CD8-positive, alpha-beta memory T cell (primary cell): ENCODE measurements at places on chromosomes 13 and 19.
A peak's percentile ranks its signal among the peaks of the same experiment; 100 is the strongest.

DNA sequence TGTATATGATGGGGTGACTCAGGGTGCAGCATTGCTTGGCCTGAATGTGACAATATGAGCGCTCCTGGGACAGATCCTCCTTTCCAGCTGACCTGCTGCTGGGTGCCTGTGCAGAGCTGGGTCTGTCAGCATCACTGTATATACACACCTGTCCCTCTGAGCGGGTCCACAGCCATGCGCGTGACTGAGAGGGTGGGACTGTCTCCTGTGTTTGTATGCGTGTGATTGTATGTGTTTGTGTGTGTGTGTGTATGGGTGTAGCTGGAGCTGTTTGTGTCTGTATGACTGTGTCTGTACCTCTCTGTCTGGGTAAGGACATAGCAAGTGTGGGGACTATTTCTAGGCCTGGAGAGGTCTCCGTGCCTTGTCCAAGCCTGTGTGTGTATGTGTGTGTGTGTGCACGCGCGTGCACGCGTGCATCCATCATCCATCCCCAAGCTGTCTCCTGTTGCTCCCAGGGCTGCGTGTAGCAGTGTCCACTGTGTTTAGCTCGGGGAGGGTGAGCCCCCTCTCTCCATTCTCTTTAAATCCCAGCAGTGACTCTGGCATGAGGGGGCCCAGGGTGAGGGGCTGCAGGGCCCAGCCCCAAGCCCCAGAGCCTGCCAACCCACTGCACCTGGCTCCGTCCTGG lies 8.3 kb downstream of the IGLON5 start:
- H3K4me3 ChIP-seq: no peak overlapping the region
- H3K4me1 ChIP-seq: no peaks in the 10 kb centered on the region
- DNase-seq: no peak
- no peak overlapping the region for H3K27ac ChIP-seq
- no peaks in the 10 kb centered on the region for H3K36me3 ChIP-seq
- H3K27me3 ChIP-seq: no peaks in the 10 kb centered on the region

DNA sequence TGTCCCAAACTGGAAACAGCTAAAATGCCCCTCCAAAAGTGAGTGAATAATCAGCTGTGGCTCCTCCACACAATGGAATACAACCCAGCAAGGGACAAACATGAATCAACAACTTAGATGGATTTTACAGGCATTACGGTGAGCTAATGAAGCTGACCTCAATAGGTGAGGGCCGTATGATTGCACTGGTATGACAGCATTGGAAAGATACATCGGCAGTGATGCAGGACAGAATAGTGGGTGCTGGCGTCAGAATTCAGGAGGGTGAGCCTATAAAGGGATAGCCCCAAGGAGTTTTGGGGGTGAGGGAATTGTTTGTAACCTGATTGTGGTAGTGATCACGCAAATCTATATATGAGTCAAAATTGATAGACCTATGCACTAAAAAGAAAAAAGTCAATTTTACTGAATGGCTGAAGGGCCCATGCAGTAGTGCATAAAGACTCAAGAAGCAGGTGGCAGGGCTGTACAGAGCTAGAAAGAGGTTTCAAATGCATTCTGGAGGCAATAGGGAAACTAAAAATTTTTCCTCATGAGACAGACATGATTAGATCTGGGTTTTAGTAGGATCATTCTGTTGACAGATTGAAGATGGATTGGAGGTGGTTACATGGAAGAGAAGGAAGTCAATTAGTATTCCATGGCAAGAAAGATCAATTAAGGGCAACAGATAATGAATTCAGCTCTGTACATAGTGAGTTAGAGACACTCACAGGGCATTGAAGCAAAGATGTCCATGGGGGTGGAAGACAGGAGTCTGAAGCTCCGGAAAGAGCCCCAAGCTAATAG lies 90.8 kb downstream of the IRS2 start:
- no peaks in the 10 kb centered on the region for H3K36me3 ChIP-seq
- H3K27ac ChIP-seq: no peak overlapping the region

DNA sequence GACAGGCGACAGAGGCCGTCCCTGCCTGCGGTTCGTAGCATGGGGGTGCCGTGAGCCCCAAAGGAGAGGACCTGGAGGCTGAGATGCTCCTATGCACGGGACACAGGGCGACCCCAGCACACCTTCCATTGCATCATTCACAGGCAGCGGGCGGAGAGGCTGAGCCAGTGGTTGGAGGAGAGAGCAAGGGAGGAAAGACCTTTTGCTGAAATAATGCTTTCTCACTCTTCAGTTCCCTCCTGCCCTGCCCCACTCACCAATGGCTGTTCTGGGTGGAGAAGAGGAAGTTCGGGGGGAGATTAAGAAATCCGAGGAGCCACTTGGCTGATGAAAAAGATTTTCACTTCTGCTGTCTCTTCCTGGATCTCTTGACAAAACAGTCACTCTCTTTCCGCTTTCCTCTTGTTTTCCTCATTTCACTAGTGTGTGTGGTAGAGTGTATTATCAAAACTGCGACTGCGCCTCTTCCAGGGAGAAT lies at the start of gene NLRP12:
NLRP12 (minus strand) TSS at position 181 of the 478 bp plus-strand sequence; CDS start at position 41, 140 bp downstream.
- H3K36me3 ChIP-seq: no peaks in the 10 kb centered on the region
- peaks cover 3% of the 10 kb centered on the region for H3K27me3 ChIP-seq
- no peak within 1 kb of the TSS for H3K4me3 ChIP-seq
- no peak for DNase-seq

DNA sequence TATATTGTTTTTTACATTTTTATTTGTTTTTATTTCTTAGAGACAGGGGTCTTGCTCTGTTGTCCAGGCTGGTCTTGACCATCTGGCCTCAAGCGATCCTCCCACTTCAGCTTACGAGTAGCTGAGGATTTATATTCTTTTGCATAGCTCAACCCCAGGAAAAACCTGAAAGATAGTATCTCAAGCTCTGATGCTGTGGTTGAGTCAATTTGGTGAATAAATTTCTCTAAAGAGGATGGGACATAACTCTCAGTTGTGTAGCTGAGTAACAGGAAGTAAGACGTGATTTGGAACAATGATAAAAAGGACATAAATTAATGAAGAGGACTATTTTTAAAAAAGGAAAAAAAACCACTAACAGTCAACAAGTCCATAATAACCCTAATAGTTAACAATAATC lies 79.8 kb upstream of the TNFSF11 start:
- no peak overlapping the region for H3K4me3 ChIP-seq
- DNase-seq: no peak
- H3K4me1 ChIP-seq: no peaks in the 10 kb centered on the region
- H3K27ac ChIP-seq: no peak overlapping the region

DNA sequence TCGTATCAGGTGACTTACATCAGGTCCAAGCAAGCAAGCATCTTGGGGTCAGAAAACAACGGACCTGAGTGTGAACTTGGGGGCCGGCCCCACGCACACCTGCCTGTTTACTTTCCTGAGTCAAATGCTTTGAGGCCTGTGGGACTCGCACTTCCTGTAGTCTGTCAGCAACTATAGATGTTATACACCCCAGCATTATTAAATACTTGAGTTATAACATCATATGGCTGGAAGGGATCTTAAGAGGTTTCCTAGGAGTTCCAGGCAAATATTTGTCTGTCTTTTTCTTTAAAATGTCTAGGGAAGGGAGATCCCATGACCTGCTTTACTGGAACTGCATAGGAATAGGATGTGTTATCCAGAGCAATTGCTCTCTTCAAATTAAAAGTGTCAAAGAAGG lies 280.6 kb downstream of the SHISA2 start:
- H3K36me3 ChIP-seq: no peaks in the 10 kb centered on the region
- peaks cover 13% of the 10 kb centered on the region for H3K4me1 ChIP-seq
- DNase-seq: no peak
- no peak overlapping the region for H3K4me3 ChIP-seq
- H3K27ac ChIP-seq: no peak overlapping the region
- peaks cover 4% of the 10 kb centered on the region for H3K27me3 ChIP-seq

DNA sequence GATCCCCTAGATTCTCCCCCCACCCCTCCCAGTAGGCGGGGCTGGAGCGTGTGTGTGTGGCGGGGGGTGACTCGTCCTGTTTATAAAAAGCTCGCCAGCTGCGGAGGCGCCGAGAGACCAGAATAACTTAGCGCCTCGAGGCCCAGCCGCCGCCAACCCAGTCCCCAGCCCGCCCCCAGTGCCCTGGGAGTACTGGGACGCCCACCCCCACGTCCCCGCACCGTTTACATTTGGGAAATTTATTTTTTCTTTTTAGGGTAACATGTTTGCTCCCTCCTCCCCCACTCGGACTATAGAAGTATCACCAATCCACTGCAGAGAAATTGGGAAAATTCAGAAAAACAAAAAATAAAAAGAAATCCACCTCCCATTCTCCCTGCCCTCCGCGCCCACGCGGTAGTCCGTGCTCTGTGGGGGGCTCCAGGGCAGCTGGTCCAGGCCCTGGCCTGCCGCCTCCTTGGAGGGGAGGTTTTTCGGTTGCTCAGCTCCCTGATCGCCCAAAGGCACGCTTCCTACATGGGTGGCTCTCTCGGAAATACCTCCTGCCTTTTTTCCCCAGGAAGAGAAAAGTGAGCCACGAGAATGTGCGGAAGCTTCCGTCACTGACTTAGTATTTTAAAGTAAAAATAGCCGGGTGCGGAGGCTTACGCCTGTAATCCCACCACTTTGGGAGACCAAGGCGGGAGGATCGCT lies 1.5 kb upstream of the RAB3A start:
- H3K27ac ChIP-seq: peak overlapping the region; percentile 78
- H3K4me3 ChIP-seq: peak overlapping the region; percentile 59
- DNase-seq: peak; percentile 27
- peaks cover 5% of the 10 kb centered on the region for H3K27me3 ChIP-seq
- H3K4me1 ChIP-seq: peaks cover 17% of the 10 kb centered on the region

DNA sequence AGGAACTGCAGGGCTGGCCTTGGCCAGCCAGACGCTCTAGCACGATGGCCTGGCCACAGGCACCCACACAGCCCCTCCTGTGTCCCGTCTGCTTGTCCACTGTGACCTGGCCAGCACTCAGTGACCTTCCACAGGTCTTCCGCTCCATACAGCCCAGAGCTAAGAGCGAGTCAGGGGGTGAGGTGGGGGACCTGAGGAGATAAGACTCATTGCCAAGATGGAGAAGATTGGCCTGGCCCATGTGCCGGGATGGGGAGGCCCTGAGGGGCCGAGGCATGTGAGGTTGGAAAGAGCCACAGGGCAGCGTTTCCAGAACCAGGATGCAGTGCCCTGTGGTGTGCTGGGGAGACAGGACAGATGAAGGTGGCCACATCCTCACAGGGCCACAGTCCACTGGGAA lies 10.2 kb upstream of the SLC7A9 start:
- no peak for DNase-seq
- no peak overlapping the region for H3K27ac ChIP-seq
- H3K4me3 ChIP-seq: no peak overlapping the region

DNA sequence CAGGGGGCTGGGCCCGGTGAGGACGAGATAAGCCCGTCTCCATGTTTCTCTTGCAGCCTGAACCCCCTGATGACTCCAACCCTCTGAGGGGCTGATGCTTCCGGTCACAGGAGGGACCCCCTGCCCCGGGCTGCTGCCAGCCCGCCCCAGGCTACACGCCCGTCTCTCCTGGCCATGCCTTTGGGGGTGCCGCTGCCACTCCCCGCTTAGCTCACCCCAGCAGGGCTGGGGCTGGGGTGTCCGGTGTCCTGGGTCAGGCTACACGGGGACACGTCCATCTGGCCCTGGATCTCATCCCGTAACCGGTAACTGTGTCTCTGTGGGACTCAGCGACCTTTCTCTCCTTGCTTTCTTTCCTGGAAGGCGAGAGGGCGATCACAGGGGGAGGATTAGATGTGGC lies 40.8 kb downstream of the GADD45B start:
- H3K4me1 ChIP-seq: peaks cover 5% of the 10 kb centered on the region
- no peak for DNase-seq
- no peak overlapping the region for H3K27ac ChIP-seq
- H3K4me3 ChIP-seq: no peak overlapping the region

DNA sequence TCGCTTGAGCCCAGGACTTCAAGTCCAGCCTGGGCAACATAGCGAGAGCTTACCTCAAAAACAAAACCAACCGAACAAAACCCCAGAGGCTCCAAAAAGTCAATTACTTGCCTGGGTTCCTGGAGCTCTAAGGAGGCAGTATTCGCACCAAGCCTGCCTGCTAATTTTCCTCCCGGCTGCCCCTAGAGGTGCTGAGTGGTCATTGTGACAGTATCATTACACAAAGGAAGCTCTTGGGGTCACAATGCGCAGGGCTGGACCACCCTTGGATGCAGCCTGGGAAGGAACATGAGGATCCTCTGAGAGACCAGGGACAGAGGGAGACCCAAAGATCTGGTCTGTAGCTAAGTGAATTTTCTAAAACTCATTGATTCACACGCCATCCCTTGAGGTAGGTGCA lies 8.5 kb upstream of the PEX11G start:
- H3K4me3 ChIP-seq: no peak overlapping the region
- no peaks in the 10 kb centered on the region for H3K36me3 ChIP-seq
- no peak overlapping the region for H3K27ac ChIP-seq
- no peaks in the 10 kb centered on the region for H3K27me3 ChIP-seq
- no peak for DNase-seq
- H3K4me1 ChIP-seq: no peaks in the 10 kb centered on the region

GRCh38 chr13:33168321-33168960 lies 117.1 kb downstream of the STARD13 start:
- no peaks in the 10 kb centered on the region for H3K36me3 ChIP-seq
- H3K4me1 ChIP-seq: no peaks in the 10 kb centered on the region
- no peak overlapping the region for H3K27ac ChIP-seq

- no peaks in the 10 kb centered on the region for H3K36me3 ChIP-seq
- no peak overlapping the region for H3K4me3 ChIP-seq
- DNase-seq: no peak
- H3K27me3 ChIP-seq: no peaks in the 10 kb centered on the region
- no peaks in the 10 kb centered on the region for H3K4me1 ChIP-seq
These were observed 661.0 kb upstream of the SPRY2 start for GRCh38 chr13:81001828-81002385.

- no peak overlapping the region for H3K27ac ChIP-seq
- H3K36me3 ChIP-seq: no peaks in the 10 kb centered on the region
- DNase-seq: no peak
- no peaks in the 10 kb centered on the region for H3K4me1 ChIP-seq
- H3K27me3 ChIP-seq: peaks cover 20% of the 10 kb centered on the region
These were observed 11.7 kb upstream of the DOCK6 start for GRCh38 chr19:11273989-11274388.

DNA sequence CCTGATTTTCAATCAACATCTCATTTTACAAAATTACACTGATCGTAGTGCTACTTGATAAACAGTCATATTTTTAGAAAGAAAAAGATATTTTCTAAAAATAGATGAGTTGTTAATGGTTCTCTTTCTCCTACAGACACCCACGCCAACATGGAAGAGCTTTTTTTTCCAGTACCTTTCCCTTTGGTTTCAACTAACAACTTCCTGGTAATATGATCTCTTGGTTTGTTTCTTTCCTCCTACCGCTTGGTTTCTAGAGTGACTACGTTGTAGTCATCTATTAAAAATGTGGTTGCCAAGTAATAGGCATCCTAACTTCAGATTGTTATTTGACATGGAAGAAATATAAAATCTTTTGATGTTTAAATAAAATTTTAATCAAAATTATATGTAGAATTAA lies 189.0 kb downstream of the LACC1 start:
- H3K4me3 ChIP-seq: no peak overlapping the region
- H3K27ac ChIP-seq: no peak overlapping the region
- no peaks in the 10 kb centered on the region for H3K4me1 ChIP-seq
- H3K36me3 ChIP-seq: no peaks in the 10 kb centered on the region

DNA sequence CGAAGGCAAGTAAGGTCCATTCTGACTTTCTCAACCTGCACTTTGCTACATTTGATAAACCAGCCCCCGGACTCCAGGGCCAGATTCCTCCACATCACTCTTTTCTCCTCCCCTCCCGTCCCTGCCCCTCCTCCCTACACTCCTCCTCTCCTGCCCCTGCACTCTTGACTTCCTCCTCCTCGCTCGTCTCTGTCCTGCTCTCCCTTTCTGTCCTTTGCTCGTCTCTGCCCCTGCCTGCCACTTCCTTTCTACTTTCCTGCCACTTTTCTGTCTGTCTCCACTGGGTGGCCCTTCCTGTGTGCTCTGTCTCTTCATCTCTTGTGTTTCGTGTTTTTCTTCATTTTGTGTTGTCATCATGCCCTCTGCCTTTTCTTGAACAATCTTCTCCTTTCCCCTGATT lies 7.0 kb downstream of the U2AF2 start:
- DNase-seq: no peak
- no peak overlapping the region for H3K27ac ChIP-seq
- H3K27me3 ChIP-seq: no peaks in the 10 kb centered on the region
- peaks cover 30% of the 10 kb centered on the region for H3K4me1 ChIP-seq
